Stimulated activated CD8-positive, alpha-beta memory T cell treated with anti-CD3 and anti-CD28 coated beads, Interleukin-4, amount 100 ng/mL, for 4 hours (primary cell): ENCODE measurements at places on chromosomes 6 and 20.

GRCh38 chr6:34056305-34057108 is 89.4 kb downstream of the GRM4 start:
- no peak for DNase-seq

DNA sequence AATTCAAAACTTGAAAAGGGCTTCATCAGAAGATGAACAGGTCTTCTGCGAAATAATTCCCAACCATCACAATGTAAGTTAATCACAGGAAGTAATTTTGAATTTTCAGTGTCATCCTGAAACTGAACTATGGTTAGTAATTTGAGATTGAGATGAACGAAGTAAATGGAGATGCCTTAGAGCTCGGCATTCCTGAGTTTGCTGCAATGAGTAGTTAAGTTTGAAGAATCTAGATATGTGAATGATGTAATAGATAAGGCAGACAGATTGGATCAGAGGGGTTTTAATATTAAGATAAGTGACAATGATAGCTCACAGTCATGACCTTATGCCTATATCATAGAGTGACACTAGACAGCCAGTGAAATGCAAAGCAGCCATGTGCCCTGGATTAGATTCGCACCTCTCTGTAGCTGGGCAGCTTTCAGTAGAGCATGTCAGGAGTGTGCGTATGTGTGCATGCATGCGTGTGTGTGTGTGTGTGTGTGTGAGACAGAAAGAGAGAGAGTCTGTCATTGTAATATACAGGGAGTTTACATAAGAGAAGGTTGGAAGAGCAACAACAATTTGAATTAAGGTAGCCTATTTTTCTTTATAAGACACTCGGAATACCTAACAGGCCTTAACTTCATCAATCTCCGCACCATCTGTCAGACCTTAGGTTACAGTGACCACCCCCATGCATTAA is 233.0 kb downstream of the GMPR start:
- DNase-seq: no peak

GRCh38 chr6:143761074-143761473 is 82.1 kb upstream of the LTV1 start:
- DNase-seq: no peak

DNA sequence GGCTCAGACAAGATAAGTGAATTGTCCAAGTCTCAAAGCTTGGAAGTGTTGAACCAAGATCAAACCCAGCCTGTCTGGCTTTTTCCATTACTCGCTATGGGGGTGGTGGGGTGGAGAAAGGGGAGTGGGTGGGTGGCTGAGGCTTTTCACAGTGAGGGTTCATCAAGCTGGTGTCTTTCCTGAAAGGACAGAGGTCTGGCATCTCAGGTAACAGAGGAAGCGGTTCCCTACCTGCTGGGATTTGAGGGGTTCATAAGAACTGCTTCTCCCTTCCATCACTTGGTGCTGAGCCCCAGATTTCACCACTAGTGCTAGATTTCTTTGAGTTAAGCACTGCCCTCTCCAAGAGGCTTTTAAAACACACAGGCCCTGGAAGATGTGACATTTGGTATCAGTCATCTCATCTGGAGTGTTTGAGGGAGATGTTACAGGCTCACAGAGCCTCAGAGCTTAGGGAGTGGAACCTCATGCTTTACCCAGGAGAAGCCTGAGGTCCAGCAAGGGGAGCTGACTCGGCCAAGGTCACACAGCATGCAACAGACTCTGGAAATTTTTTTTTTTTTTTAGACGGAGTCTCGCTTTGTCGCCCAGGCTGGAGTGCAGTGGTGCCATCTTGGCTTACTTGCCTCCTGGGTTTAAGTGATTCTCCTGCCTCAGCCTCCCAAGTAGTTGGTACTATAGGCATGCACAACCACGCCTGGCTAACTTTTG is 6.0 kb upstream of the VEGFA start:
- DNase-seq: no peak

DNA sequence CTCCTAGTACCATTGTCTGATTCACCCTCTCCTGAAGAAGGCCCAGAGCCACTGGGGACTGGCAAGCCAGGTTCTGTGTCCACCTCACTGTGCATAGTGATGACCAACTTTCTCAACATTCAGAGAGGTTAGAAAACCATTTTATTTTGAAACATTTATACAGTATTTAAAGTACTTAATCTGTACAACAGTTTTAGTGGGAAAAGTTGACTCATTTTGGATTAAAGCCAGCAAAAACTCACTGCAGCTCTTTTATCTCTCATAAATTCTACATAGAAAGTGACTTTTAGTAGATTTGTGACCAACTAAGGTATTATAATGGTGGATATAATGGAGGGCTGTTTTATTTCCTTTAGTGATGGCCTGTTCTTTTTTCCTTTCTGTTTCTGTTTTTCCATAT is 9.7 kb downstream of the TULP4 start:
- DNase-seq: no peak

GRCh38 chr20:1368448-1369199 is 24.2 kb downstream of the FKBP1A start:
- no peak for DNase-seq

GRCh38 chr6:12586721-12587480 is 129.7 kb upstream of the PHACTR1 start:
- no peak for DNase-seq

GRCh38 chr6:139327038-139327437 is 35.2 kb upstream of the TXLNB start:
- DNase-seq: no peak

GRCh38 chr6:3748208-3749066 is 3.1 kb downstream of the PXDC1 start:
- DNase-seq: no peak

DNA sequence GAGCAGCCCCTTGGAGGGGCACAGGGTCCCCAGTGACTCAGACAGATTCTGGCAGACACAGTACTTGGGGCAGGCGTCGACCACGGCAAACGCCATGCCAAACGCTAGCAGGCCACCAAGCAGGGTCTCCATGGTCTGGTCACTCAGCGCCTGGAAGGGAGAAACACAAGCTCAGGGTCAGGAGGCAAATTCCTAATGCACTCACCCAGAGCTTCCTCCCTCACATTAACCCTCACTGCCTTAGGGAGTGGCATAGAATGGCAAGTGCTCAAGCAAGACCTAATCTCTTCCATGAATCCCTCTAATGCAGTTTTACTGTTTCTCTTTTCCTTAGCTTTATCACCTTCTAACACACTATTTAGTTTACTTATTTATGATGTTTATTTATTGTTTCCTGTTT is 154.2 kb downstream of the LRFN2 start:
- DNase-seq: no peak

DNA sequence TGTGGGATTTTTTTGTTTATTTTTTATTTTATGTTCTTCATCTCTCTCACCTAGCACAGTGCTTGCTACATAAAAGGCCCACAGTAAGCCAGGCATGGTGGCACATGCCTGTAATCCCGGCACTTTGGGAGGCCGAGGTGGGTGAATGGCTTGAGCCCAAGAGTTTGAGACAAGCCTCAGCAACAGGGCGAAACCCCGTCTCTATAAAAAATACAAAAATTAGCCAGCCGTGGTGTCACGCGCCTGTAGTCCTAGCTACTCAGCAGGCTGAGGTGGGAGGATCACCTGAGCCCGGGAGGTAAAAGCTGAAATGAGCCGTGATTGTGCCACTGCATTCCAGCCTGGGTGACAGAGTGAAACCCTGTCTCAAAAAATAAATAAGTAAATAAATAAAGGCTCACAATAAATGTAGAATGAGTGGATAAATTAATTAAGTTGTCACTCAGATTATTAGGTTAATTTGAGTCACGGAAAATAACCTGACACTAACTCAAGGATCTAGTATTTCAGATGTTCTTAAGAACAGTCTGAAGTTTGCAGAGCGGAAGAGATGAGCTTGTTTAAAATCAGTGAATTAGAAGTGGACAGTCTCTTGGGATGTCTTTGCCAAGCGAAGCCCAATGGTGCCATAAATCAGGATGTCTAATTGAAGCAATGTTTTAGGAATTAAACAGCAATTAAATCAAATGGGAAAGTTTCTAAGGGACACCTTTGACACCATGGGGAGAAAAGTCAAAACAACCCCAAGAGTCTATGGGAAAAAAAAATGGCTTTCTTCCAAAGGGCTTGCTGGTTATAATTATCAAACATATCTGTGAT is 214.4 kb downstream of the ZNF217 start:
- no peak for DNase-seq

DNA sequence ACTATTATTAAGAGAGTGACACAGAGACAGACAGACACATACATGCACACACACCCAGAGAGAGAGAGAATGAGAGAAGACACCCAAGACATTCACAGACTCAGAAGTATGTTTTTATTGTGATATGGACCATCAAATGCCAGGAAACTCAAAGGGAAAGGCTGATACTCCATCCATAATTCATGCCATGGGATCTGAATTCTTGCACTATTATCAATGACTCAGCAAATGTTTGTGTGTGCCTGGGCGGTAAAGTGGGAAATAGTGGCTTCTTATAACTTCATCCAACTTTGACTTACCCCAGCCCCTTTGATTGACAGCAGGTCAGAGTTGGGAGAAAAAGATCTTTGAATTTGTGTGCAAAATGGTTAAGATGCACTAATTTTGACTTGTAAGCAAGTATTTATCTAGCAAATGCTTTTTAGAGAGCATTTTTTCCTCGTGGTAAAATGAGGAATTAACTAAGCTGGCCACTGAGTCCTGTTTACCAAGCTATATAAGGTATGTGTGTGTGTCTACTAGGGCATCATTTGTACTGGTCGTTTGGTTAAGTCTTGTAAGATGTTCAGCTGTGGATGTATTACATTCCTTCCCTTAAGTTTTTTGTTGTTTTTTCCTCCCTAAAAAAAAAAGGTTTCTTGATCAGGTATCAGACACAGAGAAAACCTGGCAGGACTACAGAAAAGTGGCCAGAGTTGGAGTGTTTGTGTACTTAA is 3.0 kb upstream of the CCN2 start:
- no peak for DNase-seq

DNA sequence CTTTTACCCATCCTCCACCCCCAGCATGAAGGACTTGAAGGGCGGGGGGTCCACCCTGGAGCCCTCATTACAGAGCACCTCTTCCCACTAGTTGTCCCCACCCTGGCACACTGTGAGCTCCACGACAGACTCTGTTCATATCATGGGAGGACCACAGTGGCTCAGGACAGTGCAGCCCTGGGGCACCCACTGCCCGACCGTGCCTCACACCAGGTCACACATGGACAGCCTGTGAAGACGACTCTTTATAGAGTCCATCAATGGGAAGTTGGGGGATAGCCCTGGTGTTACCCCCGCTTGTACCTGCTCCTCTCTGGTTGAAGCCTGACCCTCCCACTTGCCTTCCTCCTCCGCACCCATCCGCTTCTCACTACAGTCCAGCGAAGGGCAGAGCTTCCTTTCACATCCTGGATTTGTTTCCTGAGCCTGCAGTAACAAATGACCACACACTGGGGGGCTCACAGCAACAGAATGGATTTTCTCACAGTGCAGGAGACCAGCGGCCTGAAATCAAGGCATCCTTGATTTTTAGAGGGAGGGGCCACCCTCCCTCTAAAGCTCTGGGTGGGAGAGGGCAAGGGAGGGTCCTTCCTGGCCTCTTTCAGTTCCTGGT is 15.5 kb downstream of the ZNF831 start:
- no peak for DNase-seq

- no peak for DNase-seq
Observed at GRCh38 chr6:146876271-146877151, 277.7 kb downstream of the ADGB start.

- no peak for DNase-seq
Observed at GRCh38 chr6:27986928-27987725, 30.1 kb downstream of the OR2B6 start.

DNA sequence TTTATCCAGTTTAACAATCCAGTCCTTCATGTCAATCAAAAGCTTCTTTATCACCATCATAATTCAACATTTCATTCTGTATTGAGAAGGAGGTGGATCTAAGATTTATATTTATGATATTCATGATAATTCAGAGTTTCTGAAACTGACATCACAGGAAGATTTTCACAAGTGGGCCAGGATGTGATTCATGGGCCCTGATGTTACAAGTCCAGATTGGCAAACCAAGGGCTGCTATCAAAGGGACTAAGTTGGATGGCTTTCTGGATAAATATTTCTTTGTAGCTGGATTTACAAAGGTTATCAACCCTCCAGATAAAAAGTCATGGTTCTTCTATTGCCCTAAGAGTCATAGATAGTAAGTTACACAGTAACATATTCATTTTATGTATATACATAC is 866.5 kb downstream of the KIF16B start:
- no peak for DNase-seq

DNA sequence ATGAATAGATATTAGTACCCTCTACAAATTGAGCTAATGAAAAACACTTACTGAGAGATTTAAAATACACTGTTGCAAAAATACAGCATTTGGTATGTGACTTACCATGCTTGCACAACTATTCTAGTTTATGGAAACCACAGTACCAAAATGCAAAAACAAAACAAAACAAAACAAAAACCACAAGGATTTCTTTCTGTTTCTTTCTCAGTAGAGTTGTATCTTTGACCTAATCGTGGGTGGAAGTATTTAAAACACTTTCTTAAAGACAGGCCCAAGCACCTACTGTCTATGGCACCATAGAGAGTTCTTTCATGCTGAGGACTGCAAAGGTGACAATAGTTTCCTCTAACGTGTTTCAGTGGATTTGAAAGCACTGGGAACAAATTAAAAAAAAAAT is 95.3 kb upstream of the C6orf118 start:
- no peak for DNase-seq

GRCh38 chr20:11311659-11312224 is 606.0 kb upstream of the BTBD3 start:
- no peak for DNase-seq

DNA sequence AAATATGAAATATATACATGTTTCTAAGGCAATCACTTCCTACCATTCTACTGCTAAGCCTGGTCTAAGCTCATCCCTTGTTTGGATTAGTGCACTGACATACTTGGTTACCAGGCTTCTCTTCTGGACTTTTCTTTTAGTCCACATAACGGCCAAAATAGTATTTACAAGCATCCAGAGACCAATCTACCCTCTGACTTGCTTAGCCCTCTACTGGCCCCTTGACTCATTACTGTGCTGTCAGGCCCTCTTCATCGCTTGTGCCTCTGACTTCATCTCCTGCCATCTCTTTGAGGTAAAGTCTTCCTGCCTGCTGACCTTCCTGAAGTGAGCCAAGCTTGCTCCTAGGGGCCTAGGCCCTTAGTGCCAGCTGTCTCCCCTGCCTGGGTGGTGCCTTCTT is 35.1 kb downstream of the TULP4 start:
- no peak for DNase-seq

DNA sequence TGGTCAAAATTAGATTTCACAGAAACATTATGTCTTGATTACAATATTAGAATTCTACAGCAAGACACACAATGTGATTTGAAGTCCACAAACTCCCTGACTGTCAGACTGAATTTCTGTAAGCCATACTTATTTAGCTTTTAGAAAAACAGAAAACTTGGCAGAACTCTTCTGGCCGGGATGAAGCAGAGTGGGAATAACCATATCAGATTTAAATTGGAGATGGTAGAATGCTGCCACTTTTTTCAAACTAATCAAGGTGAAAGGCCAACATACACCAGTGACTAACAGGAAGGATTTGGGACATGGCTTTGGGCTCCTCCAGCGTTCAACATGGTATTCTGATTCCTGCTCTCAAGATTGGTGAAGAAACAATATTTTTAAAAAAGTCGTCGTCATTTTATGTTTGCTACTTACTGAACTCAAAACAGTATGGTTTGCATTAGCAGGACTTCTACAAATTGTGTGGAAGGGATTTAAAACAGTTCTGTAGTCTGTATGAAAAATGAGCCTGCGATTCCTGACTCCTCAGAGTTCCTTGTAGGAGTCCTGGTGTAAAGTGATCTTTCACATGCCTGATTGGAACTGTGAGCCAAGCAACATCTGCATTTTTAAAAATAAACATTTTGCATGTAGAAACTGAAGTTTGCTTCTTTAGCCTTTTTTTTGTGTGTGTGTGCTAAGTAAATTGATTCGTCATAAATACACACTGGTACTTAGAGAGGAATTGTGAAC is 297.9 kb upstream of the SOX4 start:
- no peak for DNase-seq

- no peak for DNase-seq
Observed at GRCh38 chr6:125804264-125804663, 13.5 kb downstream of the NCOA7 start.
